ENCODE measurements at places on chromosomes 1 and 21.

DNA sequence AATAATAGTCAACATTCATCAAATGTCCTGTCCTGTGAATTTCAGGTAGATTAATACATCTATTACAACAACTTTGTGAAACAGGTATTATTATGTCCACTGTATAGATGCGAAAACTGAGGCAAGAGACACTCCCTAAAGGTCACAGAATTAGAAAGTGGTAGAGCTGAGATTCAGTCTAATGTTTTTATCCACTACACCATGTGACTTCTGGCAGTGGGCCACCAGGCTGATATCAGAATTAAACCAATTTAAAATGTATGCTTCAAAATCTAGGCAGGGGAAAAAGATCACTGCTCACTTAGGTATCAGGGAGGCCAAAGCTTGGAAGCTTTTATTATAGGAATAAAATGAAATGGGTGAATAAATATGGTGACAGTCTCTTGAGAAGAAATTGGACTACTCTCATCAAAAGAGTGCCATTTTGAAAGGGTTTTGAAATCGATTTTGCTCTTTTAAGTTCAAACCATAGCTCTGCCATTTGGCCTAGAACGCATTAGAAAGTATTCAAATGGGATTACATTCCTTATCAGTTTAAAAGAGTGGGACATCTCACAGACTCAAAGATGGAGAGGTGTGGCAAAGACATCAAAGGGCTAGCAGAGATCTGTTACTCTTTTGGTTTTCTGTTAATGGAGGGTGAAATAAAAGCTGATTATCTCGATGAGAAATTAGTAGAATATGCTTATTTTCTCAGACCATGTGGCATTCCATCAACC is 1.9 kb downstream of the DDAH1 start:
- no peak for DNase-seq

DNA sequence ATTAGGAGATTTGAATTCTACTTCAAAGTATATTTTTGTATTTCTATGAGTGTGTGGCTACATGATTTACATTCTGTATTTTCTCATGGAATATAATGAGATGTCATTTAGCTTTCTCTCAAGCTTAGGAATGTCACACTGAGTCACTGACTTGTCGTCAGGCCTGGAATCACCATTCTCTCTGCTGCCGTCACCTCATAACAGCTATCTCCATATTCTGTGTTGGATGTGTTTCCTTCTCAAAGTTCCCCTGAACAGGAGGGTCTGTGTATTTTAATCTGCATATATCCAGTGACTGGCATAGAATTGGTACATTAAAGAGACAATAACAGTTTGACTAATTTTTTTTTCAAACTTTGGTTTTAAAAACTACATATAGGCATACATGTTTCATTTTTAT is 35.9 kb downstream of the LYPLAL1 start:
- no peak for DNase-seq

DNA sequence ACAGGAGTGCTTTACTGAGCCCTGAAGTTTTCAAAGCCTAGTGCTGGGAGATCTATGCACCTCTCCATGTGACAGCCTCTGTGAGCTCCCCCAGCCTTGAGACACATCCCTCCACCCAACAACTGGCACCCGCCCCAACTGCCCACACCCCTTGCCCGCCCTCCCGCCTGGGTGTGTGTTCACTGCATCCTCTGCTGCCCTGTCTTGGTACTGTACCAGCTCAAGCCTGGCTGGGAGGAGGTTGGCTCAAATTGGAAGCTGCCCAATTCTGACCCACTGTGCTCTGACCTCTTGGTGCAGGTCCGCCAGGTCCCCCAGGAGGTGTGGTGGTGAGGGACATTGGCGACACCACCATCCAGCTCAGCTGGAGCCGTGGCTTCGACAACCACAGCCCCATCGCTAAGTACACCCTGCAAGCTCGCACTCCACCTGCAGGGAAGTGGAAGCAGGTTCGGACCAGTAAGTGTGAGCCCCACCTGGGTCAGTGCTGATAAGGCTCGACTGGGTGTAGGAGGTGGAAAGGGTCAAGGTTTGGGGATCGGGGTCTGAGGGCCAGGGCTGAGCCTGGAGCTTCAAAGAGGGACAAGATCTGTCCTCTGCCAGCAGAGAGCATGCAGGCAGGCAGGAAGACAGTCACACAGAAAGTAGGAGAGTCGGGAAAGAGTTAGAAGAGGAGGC is 18.0 kb downstream of the TMEM81 start:
- peak; percentile 19 for DNase-seq

- no peak for DNase-seq
Observed at GRCh38 chr1:200468264-200469001, 58.6 kb upstream of the ZNF281 start.

- no peak for DNase-seq
Observed at GRCh38 chr1:145992502-145992936, 3.9 kb downstream of the TXNIP start.

- DNase-seq = no peak
Observed at GRCh38 chr1:20183035-20183434, 2.9 kb upstream of the UBXN10 start.

- DNase-seq = no peak
Observed at GRCh38 chr21:20646431-20647165, 351.6 kb upstream of the NCAM2 start.
